ENCODE measurements at places on chromosomes 3 and 15.

GRCh38 chr3:30511524-30512251, 94.7 kb upstream of the TGFBR2 start:
- DNase-seq, result no peak

- DNase-seq, result no peak
Measured at GRCh38 chr3:14891135-14892132, 55.9 kb upstream of the NR2C2 start.

- DNase-seq, result no peak
Measured at GRCh38 chr15:88799341-88799740, 3.9 kb upstream of the ACAN start.

DNA sequence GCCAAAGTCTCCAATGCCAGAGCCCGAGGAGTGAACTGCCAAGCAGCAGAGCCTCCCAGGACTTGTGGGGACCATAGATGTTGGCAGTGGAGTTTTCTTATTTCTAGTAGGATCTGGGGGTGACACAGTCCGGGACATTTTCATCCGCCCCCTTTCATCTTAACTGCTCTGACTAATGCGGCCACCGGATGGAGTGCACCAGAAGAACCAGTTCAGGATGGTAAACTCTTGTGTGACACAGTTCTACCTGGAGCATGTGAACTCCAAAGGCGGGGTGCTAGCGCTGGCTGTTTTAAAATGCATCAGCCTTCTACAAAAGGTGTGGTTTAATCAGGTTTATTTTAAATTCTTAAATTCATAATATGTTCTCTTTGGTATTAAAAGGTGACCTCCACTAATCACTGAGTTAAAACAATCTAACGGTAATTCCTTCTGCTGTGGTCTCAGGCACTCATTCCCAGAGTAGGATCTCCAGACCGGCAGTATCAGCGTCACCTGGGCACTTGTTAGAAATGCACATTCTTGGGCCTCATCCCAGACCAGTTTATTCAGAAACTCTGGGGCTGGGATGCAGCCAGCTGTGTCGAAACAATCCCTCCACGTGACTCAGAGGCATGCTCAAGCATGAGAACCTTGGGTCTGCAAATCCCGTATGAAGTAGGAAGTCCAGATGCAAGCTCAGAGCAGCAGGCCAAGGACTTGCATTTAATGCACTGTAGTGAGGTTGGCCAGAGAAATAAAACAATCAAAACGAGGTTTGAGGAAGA, 105.5 kb downstream of the GABRB3 start:
- DNase-seq, result no peak

- no peak for DNase-seq
Measured at GRCh38 chr3:171407759-171408158, 52.4 kb downstream of the TNIK start.

DNA sequence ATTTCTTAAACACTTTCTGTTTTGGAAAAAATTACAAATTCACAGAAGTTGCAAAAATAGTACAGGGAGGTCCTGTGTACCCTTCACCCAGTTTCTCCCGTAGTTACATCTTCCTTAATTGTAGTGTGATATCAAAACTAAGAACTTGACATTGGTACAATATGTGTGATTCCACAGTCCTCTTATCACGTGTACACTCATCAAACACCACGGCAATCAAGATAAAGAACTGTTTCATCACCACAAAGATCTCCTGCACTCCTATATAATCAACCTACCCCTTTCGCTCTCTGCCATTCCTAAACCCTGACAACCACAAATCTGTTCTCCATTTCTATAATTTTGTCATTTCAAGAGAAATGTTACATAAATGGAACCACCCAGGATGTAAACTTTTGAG, 31.4 kb downstream of the POMGNT2 start:
- no peak for DNase-seq

DNA sequence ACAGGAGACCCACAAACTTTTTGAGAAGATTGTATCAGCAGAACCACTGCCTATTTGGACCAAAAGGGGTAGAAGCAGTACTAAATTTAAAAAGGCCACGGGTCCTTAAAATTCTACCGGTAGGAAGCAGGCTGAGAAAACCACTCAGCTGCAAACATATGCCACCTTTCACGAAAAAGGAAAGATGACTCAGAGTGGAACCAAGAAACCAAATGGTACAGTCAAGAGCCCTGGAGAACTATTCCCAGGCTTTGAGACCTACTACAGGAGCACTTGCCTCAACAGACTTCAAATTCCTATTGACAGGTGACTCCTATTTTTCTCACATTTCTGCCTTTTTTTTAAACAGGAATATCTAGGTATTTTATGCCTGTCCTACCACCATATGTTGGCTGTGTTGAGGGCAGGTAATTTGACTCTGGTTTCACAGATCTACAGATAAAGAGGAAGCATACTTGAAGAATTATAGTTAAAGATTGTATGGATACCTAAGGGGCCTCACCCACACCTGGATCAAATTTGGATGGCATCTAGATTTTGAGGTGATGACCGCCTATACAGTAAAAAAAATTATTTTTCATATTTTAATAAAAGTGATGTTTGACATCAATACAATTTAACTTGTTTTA, 10.1 kb downstream of the GOLIM4 start:
- DNase-seq, result no peak

GRCh38 chr3:89360156-89360555, 252.7 kb downstream of the EPHA3 start:
- DNase-seq, result no peak

GRCh38 chr3:183260167-183260904, 7.3 kb downstream of the B3GNT5 start:
- no peak for DNase-seq

DNA sequence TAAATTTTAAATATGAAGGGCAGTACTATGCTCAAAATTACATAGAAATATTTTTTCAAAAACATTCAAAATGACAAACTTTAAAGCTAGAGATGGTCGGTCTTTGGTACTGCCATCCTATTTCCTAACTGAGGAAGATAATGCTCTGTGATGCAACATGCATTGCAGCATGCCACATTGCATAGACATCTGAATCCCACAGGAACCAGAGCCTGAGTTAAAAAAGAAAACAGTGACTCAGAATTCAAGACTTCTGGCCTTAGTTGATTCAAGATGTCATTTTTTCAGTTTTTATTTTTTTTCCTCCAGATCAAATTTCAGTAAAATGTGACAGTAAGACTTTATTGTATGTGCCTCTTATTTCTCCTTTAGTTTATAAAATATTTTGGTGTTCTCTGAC, 33.1 kb downstream of the TP63 start:
- DNase-seq, result no peak
